ENCODE measurements at places on chromosomes 16 and 17. TPM values are rescaled to one million over a fixed set of nuclear protein-coding genes. Genes with fewer than 3 reads are reported as not detected.
A peak's percentile ranks its signal among the peaks of the same experiment; 100 is the strongest.

DNA sequence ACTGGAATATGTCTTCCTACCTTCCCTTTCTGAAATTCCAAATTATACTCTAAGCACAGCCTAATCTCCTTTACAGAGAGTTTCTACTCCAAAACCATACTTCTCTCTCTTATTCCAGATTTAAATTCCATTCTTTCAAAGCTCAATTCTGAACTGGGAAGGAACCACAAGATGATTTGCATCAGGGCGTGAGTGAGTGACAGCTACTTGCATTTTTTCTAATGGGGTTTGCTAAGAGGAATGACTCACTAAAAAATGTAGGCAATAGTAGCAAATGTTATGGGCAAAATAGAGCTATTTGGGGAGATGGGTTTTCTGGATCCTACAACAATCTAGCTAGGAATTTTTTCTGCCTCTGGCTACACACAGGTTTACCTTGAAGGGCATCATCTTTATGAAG lies 244.6 kb upstream of the PSMD7 start:
- no peak for ATAC-seq

DNA sequence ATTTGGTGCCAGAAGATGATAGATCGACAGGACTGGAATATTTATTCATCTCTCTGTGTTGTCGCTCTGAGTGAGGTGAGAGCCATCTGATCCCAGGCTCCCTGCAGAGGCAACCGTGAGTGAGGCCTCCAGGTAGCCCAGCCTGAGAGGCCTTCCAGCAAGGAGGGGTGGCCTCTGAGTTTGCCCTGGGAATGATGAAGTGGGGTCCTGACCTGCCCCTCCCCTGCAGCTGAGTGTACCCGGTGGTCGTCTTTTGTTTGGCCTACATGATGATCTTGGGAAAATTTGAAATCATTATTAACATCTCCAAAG lies 86.4 kb downstream of the CBLN1 start:
- no peak for ATAC-seq

- no peak for ATAC-seq
Measured at GRCh38 chr17:33948309-33948708, 306.8 kb upstream of the CCL2 start.

DNA sequence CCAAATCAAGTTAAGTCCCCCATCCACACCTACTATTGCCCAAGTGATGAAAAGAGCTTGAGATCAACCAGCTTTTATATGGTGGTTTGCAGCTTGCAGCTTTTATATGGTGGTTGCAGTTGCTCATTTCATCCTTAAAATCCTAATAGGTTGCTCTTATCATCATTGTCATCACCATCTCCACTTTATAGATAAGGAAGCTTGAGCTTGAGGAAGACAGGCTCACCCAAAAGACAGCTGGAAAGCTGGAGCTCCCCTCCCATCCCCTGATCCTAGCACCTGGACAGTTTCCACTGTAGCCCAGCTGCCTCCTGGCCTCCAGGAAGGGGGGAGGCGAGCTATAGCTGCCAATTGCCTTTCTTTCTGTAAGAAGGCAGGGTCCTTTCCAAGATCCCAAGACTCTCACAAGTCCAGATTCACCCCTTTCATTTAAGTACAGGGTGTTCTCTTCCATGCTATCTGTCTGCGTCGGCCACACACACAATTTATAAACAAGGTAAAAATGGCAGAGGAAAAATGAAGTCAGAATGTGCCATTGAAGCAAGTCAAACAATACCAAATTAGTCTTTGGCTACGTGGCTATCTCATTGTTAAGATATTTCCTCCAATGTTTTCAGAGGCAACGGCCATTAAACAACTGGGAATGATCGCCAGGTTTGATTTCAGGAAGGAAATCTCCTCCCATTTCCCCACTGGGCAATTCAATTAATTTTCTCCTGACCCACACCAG lies 63.3 kb downstream of the PECAM1 start:
- no peak for ATAC-seq

- ATAC-seq: no peak
Measured at GRCh38 chr16:84069540-84069939, 26.9 kb upstream of the SLC38A8 start.

- peak; percentile 61 for ATAC-seq
Measured at GRCh38 chr16:57422026-57422944, 17.7 kb downstream of the CCL17 start.

- no peak for ATAC-seq
Measured at GRCh38 chr16:24077292-24077691, 178.8 kb upstream of the CACNG3 start.

DNA sequence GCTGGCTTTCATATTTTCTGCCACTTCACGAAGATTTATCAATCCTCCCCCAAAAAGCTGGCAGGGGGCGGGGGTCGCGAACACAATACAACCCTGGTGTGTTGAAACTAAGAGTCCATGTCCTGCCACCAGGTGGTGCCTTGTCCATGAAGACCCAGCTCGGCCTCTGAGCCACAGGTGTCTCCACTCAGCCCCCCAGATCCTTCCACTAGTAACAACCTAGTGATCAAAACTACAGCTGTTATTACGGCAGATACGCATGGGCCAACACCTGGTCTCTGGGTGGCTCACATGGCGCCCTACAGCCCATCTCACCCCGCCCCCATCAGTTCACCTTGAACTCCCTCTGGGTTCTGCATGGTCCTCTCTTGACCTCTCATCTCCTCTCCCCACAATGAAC lies 27.7 kb downstream of the USP7 start:
- ATAC-seq: peak; percentile 18

- no peak for ATAC-seq
Measured at GRCh38 chr17:29575511-29576213, 7.2 kb downstream of the TP53I13 start.

GRCh38 chr16:31350275-31351005 lies 4.5 kb upstream of the ITGAX start:
- ATAC-seq: no peak

GRCh38 chr17:2012499-2012898 lies 12.6 kb downstream of the RTN4RL1 start:
- no peak for ATAC-seq

- no peak for ATAC-seq
Measured at GRCh38 chr16:30995927-30996323, 10.9 kb downstream of the HSD3B7 start.

DNA sequence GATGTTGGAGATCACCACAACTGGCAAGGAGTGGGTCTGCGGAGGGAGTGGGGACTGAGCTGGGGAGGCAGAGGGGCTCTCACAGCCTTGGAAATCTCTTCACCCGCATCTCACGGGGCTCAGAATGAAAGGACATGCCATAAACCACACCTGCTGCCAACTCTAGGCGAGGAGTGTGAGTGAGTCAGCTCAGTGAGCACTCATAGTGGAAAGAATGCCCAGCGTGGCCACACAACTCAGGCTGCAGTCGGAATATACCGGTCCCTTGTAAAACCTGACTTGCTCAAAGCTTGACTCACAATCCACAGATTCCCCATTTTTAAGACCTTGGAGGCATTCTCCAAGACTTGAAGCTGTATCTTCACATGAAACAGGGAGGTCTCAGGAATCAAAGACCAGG lies 36.7 kb downstream of the STAT5A start:
- no peak for ATAC-seq

DNA sequence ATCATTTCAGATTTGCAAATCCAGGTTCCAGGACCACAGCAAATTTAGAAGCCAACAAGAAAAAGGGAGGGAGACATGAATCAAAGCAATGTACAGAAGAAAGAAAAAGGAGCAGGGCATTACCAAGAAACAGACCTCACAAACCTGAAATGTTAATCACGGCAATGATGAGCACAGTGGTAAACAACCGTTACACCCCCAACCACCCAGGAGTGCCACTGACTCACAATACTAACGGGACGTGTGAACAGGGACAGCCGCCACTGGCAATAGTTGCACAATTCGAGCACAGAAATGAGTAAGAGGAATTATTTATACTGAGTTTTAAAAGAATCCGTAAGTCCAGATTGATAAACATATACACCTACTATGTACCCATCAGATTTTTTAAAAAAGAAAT lies 13.8 kb downstream of the USP22 start:
- ATAC-seq: no peak

DNA sequence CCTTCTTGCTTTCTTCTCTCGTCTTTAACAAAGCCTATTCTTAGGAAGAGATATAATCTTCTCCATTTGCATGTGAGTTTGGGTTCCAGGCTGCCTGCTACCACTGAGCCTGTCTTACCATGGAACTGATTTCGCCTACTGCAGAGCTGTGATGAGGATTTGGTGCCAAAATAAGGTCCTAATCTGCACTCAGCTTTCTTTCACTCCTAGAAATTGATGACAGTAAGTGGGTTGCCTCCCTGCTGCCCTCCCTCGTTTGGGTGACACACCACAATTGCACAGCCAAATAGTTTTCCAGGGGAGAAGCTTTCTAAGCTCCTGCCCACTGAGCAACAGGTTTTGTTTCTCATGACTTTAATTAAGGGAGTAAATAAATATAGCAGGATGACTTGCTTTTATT lies 25.1 kb upstream of the ASIC2 start:
- ATAC-seq: no peak

DNA sequence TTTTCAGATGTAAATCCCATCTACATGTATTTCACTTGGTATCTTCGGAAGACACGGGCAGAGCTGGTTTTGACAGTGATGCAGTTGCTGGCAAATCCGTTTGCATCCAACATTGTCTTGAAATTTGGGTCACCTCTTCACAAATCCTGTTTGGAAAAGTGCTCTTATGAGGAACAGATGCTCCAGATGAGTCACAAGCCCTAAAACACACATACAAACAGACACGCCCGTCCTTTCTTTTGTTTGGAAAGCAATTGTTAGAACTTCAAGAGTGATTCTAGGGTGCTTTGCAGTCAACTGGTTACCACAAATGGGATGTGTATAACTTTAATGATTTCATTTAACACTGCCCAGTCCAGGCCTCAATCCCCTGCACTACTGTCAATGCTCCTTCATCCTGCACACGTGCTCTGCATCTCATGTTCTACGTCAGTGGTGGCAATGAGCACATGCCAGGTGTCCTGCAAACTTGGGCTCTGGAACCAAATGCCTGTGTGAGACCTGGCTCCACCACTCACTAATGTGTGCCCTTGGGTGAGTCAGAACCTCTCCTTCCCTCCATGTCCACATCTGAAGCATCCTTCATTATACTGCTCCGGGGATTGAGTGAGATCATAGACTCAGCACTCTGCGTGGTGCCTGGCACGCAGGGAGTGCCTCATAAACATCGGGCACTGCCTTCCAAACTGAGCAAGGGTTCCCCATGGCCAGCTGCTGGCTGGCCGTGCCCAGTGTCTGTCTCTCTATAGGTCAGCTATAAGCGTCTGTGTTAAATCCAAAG lies 19.3 kb upstream of the FOXF1 start:
- no peak for ATAC-seq

DNA sequence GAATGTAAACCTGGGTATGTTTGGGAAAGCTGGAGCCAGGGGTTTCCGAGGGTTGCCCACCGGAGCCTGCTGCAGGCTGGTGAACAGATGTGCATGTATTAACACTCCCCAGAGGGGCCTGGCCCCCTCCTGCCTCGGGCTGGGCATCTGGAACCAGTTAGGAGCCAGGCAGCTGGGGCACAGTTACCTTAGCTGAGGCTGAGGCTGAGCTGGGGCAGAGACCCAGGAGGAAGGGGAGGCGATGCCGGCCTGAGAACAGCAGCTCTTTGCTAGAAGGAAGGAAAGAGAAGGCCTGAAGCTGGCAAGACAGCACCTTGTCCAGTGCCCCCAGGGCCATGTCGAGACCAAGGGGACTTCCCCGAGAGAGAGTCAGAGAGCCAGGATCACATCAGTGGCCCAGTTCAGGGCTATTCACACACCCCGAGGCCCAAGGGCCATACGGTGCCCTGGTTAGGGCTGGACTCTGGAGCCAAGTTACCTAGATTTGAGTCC lies 65.8 kb downstream of the RMI2 start:
- ATAC-seq: no peak

- no peak for ATAC-seq
Measured at GRCh38 chr16:4580250-4580649, 24.1 kb downstream of the C16orf96 start.

DNA sequence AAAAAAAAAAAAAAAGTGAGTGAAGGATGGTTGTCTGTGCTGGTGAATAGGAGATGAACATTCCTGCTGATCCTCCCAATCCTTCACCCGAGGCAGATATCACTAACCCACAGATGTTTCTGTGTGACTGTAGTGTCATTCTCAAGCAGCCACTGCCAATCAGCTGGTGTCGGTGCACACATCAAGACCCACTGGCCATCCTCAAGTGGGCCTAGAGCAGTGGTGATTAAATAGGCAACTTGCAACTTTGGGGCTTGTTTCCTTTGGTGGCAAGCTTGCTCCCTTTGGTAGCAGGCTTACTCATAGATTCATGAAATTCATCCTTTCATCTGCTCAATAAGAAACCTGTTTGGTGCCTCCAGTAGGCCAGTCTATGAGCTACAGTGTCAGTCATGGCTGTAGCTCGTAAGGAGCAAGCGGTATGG lies 51.1 kb upstream of the LGALS9 start:
- ATAC-seq: no peak

GRCh38 chr16:278863-279366 lies 1.5 kb upstream of the ARHGDIG start:
- no peak for ATAC-seq

- peak; percentile 27 for ATAC-seq
Measured at GRCh38 chr16:85166281-85166680, 54.0 kb upstream of the CIBAR2 start.

DNA sequence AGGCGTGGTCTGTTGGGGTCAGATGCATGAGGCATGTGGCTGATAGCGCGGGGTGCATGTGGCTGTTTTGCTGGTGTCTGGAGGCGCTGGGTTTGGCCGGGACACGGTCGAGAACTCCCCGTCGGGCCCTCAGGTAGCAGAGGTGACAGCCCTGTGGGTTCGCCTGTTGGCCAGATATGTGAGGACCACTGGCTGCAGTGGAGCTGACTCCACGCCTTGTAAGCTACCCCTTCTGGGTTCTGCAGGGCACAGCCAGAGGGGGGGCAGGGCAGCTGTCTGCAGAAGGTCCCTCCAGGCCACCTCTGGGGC lies 38.5 kb downstream of the SOX8 start:
- no peak for ATAC-seq

GRCh38 chr16:73951481-73951880 lies 345.1 kb upstream of the PSMD7 start:
- no peak for ATAC-seq

DNA sequence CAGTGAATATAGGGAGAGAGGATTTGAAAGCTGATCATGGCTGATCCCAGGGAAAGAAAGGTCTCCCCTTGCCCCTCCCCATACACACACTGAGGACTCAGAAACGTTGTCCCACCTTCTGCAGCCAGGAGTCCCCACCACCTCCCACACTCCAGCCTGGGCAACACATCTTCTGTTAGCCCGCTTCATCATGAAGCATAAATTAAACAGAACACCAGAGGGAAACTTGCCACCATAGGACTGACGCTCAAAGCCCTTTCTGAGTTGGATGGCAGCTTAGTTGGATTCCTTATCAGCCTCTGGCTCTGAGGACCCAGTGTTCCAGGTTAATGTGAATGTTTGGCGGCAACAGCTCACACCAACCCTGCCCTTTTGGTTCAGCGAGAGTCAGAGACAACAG lies 33.9 kb downstream of the ARHGAP27 start:
- ATAC-seq: no peak

GRCh38 chr16:73020409-73020884 lies 27.5 kb downstream of the ZFHX3 start:
- ATAC-seq: peak; percentile 46

Gene WNK4
- 0.11 TPM for total RNA-seq

Gene ABCC11
- 0.27 TPM for total RNA-seq

Gene C16orf89
- total RNA-seq: 2.1 TPM

Gene GOSR2
- 40.4 TPM for total RNA-seq

Gene KRTAP4-12
- 0.49 TPM for total RNA-seq

Gene GALR2
- 0.36 TPM for total RNA-seq

Gene C16orf95
- total RNA-seq: 4.3 TPM

Gene NPIPB13
- 1.9 TPM for total RNA-seq

Gene CEP295NL
- total RNA-seq: 0.53 TPM

Gene PRAC2
- total RNA-seq: not detected

Gene SOX9
- total RNA-seq: 20.1 TPM

Gene TRAF4
- 43.3 TPM for total RNA-seq

Gene RGS9
- total RNA-seq: 2.8 TPM

Gene STAC2
- total RNA-seq: 1.7 TPM

Gene RUNDC3A
- 43.3 TPM for total RNA-seq

Measured in motor neuron (in vitro differentiated cells).